CD8-positive, alpha-beta memory T cell (primary cell): ENCODE measurements at places on chromosomes 5 and 9. TPM values are rescaled to one million over a fixed set of nuclear protein-coding genes. Genes with fewer than 3 reads are reported as not detected.

The C5orf58 gene
- total RNA-seq, result not detected

The MYOZ3 gene
- total RNA-seq, result not detected

The SLC44A1 gene
- 8.3 TPM for total RNA-seq

DNA sequence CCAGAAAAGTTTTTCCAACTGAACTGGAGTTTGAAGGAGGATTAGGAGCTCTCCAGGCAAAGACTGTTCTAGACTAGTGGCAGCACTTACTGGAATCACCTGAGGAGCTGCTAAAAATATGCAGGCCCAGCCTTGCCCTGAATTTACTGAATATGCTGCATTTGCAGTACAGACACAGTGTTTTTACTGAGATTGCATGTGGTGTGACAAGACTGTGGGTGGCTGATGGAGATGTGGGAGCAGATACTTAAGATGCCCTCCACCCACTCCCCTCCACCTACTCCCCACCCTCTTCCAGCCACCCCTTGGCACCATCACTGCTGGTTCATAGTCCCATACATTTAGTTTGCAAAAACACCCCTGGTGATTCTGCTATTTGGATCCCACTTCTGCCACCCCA is 64.1 kb upstream of the HRH2 start:
- H3K27me3 ChIP-seq, result no peaks in the 10 kb centered on the region
- DNase-seq, result no peak
- H3K4me3 ChIP-seq, result no peak overlapping the region

- no peak overlapping the region for H3K27ac ChIP-seq
- no peaks in the 10 kb centered on the region for H3K36me3 ChIP-seq
- no peak for DNase-seq
- no peak overlapping the region for H3K4me3 ChIP-seq
These were observed 135.8 kb downstream of the PCSK1 start for GRCh38 chr5:96297290-96297689.

DNA sequence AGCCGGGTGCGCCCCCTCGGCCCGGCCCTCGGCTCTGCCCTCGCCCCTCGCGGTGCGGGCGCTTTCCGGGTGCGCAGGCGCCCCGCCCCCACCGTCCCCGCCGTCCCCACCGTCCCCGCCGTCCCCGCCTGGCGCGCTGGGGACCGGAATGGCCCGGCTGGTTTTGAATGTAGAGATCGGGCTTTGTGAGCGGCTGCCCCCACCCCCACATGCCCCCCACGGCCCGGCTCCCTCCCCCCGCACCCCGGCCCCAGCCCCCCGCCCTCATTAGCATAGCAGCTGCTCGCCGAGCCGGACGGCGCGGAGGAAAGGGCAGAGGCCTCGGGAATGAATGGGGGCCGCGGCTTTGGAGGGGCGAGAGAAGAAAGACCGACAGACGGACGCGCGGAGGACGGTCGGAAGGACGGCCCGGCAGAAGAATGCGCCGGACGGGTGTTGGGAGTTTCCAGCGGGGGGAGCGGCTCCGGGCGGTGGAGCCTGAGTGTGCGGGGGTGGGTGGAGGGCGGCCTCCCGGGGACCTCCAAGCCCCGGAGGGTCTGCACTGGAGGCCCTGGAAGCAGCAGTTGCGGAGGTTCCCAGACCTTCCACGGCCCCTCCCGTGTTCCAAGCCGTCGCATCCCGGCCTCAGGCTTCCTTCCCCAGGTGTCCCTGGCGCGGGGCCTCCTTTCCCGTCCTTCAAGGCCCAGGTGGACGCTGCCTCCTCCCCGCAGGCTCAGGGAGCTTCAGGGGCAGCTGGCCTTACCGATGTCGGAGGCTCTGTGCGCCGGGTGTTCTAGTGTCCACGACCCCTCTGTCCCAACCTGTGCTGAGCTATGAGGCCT is 6.0 kb downstream of the NRARP start:
- H3K36me3 ChIP-seq, result no peaks in the 10 kb centered on the region
- DNase-seq, result no peak
- H3K27ac ChIP-seq, result no peak overlapping the region
- no peak overlapping the region for H3K4me3 ChIP-seq

DNA sequence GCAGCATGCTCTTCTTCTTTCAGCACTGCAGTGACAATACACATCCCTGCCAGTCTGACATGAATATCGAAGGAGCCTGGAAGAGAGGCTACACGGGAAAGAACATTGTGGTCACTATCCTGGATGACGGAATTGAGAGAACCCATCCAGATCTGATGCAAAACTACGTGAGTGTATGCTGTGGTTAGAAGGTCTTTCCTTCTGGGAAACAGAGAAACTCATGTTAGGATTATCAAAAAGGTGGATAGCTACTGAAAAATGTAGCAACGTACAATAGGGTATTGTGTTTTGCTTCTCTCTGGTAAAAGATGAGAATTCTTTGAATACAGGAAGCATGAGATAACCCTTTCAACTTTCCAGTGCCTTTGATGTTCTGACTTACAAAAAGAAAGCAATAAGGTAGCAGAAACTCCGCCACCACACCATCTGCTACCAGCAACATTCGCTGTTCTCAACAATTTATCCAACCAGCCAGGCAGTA is 133.3 kb downstream of the PCSK5 start:
- H3K27me3 ChIP-seq, result no peaks in the 10 kb centered on the region
- no peak overlapping the region for H3K27ac ChIP-seq
- no peaks in the 10 kb centered on the region for H3K36me3 ChIP-seq
- DNase-seq, result no peak
- peak overlapping the region; percentile 59 for H3K4me3 ChIP-seq
- peaks cover 93% of the 10 kb centered on the region for H3K4me1 ChIP-seq

- no peak for DNase-seq
- no peaks in the 10 kb centered on the region for H3K36me3 ChIP-seq
- no peaks in the 10 kb centered on the region for H3K27me3 ChIP-seq
- H3K4me3 ChIP-seq, result no peak overlapping the region
- no peaks in the 10 kb centered on the region for H3K4me1 ChIP-seq
These were observed 101.4 kb upstream of the SLC44A1 start for GRCh38 chr9:105143136-105143430.

DNA sequence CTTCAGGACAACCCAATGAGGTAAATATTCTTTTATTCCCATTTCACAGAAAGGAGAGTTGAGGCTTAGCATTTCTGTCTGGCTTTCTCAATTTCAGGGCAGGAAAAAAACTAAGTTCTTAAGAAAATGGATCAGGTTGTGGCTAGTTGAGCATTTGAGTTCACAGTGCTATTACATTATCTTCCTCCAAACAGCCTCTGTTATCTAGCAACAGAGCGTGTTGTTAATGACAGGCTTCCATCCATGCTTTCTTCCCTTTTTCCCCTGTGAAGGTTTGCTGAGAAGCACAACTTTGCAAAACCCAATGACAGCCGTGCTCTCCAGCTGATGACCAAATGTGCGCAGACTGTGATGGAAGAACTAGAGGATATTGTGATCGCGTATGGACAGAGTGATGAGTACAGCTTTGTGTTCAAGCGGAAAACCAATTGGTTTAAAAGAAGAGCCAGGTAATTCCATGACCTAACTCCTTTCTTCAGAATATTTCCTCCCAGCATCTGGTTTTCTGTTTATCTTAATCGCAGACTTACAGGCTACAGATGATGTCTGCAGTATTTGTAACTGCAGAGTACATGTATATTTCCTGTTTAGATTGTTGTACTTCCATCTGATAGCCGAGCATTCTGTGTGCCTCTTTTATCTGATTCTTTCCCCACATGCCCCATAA is 1.5 kb downstream of the THG1L start:
- H3K27ac ChIP-seq, result no peak overlapping the region
- no peaks in the 10 kb centered on the region for H3K27me3 ChIP-seq

DNA sequence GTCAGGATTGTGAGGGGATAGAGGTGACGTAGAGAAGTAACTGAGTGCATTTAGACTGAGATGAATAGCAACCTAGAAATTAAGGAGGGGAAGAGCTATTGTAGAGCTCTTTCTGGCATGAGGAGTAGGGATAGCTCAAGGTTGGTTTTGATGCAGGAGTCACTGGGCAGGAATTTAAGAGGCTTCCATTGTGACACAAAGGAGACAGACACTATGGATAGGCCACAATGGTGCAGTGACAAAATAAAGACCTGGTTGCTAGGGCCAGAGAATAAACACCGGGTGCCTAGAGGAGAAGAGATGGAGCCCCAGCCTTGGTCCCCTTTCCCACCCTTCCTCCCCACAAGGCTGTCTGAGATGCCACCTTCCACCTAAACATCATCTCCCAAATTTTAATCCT is at the start of gene SPZ1:
Gene SPZ1 (plus strand): TSS at position 301 of the 400 bp plus-strand sequence. CDS start 214 bp downstream, outside the sequence.
- no peak within 1 kb of the TSS for H3K4me3 ChIP-seq
- no peaks in the 10 kb centered on the region for H3K4me1 ChIP-seq
- DNase-seq, result no peak
- no peaks in the 10 kb centered on the region for H3K27me3 ChIP-seq
- no peak within 1 kb of the TSS for H3K27ac ChIP-seq
- no peaks in the 10 kb centered on the region for H3K36me3 ChIP-seq

DNA sequence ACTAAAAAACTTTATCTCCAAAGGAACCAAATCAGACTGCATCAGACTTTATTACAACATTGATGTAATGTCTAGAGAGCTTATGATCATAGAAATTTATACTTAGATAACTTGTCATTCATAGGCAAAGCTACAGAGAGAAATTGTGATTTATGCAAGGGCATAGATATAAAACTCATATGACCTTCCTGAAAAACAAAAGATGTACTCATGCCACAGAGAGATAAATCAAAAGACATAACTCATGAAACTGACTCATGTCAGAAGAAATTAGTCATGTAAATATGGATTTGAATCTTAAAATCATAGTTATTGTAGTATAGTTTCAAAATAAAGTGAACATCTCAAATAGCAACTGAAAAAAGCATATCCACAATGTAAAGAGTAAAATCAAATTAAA is 186.2 kb downstream of the GABBR2 start:
- H3K27ac ChIP-seq, result no peak overlapping the region
- H3K36me3 ChIP-seq, result no peaks in the 10 kb centered on the region
- no peaks in the 10 kb centered on the region for H3K4me1 ChIP-seq
- DNase-seq, result no peak
- H3K27me3 ChIP-seq, result peaks cover 5% of the 10 kb centered on the region
- H3K4me3 ChIP-seq, result no peak overlapping the region

DNA sequence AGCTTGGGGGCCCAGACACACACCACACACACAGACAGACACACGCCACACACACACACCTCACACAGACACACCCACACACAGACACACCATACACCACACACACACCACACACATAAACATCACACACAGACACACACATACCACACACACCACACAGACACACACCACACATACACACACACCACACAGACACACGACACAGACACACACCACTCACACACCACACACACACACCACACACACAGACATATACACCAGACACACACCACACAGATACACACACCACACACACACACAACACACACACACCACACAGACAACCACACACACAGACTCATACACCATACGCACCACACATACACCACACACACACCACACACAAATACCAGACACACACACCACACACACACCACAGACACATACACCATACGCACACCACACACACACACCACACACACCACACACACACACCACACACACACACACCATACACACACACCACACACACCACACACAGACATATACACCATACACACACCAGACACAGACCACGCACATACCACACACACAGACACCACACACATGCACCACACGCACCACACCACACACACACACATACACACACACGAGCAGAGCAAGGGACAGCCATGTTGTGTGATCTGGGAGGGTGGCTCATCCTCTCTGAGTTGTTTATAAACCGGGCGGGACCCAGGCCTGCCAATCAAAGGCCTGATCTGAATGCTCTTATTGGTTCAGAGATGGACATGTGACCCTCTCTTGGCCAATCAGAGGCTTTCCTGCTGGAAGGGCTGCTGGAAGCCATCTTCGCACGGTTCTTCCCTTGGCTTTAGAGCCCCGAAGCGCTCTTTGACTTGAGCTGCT is 148.3 kb downstream of the GAPVD1 start:
- no peak overlapping the region for H3K27ac ChIP-seq
- no peaks in the 10 kb centered on the region for H3K36me3 ChIP-seq
- no peaks in the 10 kb centered on the region for H3K27me3 ChIP-seq

- no peaks in the 10 kb centered on the region for H3K36me3 ChIP-seq
- H3K27me3 ChIP-seq, result no peaks in the 10 kb centered on the region
- H3K4me1 ChIP-seq, result no peaks in the 10 kb centered on the region
- DNase-seq, result no peak
These were observed 150.5 kb upstream of the LRRTM2 start for GRCh38 chr5:139025651-139026050.

DNA sequence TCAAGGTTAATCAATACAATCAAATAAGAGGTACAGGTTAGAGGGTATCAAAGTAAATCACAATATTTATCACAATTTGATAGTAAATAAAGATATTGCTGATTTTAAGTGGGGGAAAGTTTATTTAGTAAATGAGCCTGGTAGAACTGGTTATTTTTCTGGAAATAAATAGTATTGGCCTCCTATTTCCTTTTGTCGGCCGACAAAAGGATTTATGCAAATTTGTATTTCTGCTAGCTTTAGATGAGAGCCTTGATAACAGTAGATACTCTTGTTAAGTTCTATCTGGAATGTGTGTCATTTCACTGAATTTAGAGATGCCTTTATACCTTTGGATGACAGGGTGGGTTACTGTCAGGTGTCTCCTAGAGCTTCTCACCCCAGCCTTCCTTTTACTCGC is 17.8 kb upstream of the SPATA31E1 start:
- no peaks in the 10 kb centered on the region for H3K36me3 ChIP-seq
- H3K4me3 ChIP-seq, result no peak overlapping the region
- no peak for DNase-seq

DNA sequence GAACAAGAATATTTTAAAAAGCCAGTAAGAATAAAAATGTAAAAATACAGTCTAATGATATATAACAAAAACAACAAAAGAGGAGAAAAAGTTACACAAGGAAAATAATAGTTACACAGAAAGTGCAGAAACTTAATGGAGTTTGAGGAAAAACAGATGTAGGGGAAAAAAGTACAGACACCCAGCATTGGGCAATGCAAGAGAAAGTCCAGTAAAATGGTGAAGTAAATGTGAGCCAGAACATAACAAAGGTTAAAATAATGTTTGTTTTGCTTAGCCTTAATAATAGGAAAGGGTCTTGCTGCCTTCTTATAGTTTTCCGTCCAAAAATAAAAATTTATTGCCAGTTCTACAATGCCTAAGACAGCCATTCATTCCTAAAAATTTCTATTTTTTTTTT is 364.2 kb downstream of the NNT start:
- H3K4me3 ChIP-seq, result no peak overlapping the region
- H3K27me3 ChIP-seq, result no peaks in the 10 kb centered on the region
- no peaks in the 10 kb centered on the region for H3K4me1 ChIP-seq
- H3K27ac ChIP-seq, result no peak overlapping the region
- H3K36me3 ChIP-seq, result no peaks in the 10 kb centered on the region
